NCI-H1092 (cell line): ENCODE measurements at places on chromosomes 1 and 21.

GRCh38 chr1:118979754-118980575 is 8.2 kb downstream of the TBX15 start:
- DNase-seq, result no peak

- DNase-seq, result no peak
Measured at GRCh38 chr1:53365437-53366063, 37.7 kb upstream of the LRP8 start.

GRCh38 chr21:39014747-39015146 is 168.5 kb downstream of the PSMG1 start:
- DNase-seq, result no peak

- DNase-seq, result no peak
Measured at GRCh38 chr1:55060133-55060999, 21.0 kb downstream of the PCSK9 start.

DNA sequence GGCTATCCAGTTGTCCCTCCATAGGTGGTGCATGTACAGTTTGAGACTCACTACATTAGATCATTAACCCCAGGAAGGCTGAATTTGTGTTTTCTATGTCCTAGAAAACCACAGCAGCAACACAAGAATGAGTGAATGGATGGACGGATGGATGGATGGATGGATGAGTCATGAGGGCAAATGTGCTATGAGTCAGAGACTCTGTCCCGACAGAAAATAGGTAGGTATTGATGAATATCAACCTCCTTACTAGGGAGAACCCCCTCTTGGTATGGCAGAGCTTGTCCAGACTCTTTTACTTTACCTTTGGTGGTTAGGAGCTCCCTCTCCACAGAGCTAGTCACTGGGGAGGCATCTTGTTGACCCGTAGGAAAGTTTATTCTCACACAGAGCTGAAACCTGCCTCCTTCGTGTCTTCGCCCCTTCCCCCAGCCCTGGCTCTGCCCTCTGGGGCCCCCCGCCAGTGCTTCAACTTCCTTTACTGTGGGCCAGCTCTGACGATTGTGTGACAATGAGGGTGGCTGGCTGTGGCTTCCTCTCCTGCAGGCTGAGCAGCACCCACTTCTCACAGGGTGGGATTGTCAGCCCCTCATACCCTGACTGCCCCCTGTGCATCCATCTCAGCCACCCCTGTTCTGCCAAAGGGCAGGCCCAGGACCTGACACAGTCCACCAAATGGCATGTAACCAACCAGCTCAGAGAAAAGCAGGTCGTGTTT is 145.2 kb downstream of the FOXD2 start:
- no peak for DNase-seq

GRCh38 chr1:228172591-228173527 is 7.3 kb downstream of the IBA57 start:
- DNase-seq, result no peak

DNA sequence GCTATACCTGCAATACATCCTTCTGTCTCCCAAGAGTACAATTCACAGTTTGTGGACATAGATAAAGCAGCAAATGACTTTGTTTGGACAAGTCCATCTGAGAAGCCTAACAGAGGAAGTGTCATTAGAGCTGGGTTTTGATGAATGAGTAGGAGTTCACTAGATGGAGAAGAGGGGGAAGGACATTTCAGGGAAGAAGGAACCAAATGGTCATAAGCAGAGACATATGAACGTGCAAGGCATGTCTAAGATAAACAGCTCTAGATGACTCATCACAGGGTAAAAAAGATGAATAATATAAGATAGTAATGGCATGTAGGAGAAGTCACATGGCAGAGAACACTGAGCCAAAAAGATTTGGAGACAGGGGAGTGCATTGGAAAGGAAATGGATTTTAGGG is 54.5 kb downstream of the HMGB4 start:
- no peak for DNase-seq

DNA sequence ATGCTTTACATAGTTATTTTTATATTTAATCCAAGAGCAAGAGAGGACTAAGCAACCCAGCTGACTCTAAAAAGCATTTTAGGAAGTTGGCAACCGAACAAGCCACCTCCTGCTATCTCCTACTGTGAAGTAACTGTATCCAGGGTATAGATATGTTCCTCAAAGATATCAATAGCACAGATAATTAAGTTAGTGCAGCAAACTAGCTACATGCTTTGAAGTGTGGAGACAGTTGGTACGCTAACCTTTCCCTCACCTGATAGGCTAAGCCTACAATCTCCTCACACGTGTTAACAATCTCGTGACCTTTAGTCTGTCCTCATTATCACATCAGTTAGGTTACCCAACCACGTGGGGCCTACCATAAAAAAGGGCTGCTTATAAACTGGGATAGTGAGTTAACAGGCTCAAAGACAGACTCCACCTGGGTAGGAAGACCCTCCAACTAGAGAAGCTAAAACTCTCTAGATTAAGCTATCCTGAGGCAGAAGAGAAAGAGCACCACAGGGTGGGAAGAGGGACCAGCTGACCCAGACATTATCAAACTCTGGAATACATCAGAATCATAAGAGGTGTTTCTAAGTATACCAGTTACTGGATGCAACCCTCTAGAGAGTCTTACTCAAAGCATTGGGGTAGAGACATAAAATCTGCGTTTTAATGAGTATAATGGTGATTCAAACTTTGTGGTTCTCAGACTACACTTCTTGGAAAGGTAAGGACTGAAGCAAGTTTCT is 340.1 kb upstream of the ESRRG start:
- DNase-seq, result no peak

- DNase-seq, result peak; percentile 66
Measured at GRCh38 chr1:209435654-209436566, 147.6 kb upstream of the CAMK1G start.

DNA sequence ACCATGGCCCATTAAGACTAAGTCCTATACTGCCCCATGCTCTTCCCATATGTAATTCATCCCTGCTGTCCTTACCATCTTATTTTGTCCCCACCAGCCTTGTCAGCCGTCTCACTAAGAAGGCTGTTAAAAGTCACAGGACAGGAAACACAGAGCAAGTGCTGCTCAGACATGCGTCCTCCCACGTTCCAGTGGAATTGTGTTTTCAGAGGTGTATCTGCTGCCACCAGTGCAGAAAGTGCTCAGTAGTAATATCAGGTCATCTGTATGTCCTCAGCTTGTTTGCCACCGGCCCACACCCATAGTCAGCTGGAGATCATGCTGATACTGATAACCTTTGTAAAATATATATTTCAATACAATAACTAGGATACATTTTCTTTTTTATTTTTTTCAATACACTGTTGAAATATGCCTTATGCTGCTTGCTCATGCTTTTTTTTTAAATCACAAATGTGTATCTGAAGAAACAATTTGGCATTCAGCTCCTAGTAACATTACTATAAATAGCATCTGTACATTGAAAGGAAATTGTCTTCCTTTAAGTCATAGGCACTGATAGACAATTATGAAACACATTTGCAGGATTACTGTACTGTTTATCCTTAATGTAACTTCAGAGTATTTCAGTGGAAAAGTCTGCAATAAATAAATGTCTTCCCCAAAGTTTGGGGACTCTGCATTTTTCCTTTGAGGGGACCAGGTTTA is 156.9 kb downstream of the EDEM3 start:
- DNase-seq, result no peak

DNA sequence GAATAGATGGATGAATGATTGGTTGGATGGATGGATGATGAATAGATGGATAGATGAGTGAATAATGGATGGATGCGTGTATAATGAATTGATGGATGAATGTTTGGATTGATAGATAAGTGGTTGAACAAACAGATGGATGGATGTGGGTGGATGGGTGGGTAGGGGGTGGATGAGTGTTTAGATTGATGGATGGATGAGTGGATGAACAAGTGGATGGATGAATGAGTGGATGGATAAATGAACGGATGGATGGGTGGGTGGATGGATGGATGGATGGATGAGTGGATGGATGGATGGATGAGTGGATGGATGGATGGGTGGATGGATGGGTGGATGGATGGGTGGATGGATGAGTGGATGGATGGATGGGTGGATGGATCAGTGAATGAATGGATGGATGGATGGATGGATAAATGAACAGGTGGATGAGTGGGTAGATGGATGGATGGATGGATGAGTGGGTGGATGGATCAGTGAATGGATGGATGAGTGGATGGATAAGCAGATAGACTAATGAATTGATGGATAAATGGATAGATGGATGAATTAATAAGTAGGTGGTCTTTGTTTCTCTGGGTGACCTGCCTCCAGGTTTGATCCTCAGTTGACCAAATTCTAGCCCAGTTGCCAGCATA is 64.3 kb downstream of the SPSB1 start:
- no peak for DNase-seq

DNA sequence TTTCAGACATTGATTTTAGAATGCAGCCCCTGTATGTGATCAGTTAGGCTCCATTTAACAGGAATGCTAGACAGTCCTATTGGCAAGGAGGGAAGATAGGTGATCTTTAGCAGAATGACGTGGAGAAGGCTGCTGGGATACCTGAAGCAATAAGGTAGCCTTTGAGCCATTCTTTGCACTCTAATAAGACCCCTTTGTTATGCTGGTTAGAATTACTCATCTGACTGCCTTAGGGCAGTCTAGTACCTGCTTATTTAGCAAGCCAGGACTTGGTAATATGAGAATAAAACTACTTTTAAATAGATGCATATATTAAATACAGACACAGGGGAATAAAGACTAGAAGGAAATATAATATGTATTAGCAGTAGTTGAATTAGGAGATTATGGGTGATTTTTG is 29.1 kb downstream of the NGF start:
- DNase-seq, result no peak

GRCh38 chr1:100344774-100345173 is 7.5 kb upstream of the CDC14A start:
- no peak for DNase-seq

DNA sequence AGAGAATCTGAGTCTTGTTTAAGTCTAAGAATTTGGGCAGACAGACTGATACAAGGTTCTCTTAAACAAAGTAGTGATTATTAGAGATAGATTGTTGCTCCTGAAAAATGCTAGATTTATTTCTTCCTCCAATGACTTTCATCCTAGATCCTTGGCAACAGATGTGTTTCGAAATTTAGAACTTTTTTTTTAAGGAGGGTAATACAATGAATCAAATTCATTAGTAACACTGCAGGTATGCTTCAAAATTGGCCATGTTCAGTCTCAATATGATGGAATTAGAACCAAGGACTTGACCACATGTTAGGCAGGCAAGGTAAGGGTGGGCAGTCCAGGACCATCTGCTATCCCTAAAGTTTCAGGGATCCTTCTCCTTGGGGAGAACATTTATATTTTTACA is 4.5 kb upstream of the LCE1F start:
- no peak for DNase-seq

- no peak for DNase-seq
Measured at GRCh38 chr1:76218888-76219287, 144.3 kb downstream of the ST6GALNAC3 start.

- DNase-seq, result peak; percentile 83
Measured at GRCh38 chr21:41121785-41122415, 46.1 kb upstream of the BACE2 start.

DNA sequence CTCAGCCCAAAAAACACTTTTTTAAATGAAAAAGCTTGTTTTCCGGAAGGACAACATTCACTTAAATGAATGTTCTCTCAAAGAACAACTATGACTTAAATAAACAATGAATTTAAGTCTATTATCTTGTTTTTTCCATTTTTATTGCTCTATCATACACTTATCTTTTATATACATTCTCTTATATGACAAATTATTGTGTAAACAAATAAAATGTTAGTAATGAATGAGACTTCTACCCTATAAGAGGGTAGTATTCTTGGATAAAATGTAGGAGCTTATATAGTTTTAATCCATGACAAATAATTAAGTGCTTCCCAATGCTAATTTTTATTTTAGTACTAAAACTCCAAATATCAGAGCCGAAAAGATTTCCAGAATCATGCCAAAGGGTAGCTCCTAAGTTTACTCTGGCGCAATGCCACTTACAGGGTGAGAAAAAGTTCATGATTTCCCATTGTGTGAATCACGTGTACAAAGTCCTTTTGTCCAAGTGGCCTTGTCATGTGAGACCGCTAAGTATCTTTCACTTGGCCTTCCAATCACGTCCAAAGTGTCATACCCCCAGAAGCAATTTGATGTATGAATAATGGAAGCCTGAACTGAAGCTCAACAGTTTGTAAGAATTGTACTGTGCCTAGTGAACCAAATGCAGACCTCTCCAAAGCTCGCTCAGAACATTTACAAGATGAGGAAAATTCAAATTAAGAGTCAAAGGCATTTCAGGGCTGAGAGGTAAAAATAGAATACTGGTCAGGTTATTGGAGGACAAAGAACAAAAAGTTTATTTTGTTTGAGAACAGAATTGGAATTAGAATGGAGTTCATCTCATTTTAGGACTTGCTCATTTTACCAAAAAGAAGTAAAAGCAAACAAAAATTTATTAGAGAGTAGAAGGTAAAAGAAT is 56.6 kb upstream of the C1orf21 start:
- DNase-seq, result no peak

- no peak for DNase-seq
Measured at GRCh38 chr1:179026813-179027669, 1.3 kb downstream of the FAM20B start.

DNA sequence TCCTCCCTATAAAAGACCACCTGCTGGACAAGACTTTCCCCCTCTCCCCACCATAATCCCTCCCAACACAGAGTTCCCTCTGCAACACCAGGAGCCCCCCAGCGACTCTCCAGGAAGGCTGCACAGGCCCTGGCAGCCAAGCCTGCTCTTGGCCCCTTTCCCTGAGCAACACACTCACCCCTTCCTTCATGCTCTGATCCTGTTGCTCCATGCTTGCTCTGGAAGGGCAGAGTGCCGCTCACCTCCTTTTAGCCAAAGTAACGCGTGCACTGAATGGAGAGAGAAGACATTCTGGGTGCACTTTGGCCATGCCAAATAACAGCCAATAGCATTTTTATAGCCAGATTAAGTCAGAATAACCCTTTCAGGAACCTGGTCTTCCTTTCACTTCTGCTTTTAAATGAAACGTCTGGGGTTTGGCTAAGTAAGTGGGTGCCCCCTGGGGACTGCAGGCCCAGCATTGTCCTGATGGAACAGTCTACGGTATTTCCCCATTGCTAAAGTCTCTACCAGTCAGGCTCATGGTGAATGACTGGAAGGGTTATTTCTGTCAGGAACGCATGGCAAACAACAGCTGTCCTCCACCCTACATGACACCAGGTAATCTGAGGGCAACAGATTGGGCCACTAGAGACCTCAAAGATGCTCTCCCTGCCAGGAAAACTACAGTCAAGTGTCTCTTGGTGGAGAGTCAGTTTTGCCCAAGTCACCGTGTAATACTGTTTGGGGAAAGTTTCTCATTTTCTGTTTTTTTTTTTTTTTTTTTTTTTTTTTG is at the start of gene SLC2A5:
SLC2A5 (minus strand) TSS at position 310 of the 775 bp plus-strand sequence; CDS start at position 211, 99 bp downstream.
- peak; percentile 58 for DNase-seq

DNA sequence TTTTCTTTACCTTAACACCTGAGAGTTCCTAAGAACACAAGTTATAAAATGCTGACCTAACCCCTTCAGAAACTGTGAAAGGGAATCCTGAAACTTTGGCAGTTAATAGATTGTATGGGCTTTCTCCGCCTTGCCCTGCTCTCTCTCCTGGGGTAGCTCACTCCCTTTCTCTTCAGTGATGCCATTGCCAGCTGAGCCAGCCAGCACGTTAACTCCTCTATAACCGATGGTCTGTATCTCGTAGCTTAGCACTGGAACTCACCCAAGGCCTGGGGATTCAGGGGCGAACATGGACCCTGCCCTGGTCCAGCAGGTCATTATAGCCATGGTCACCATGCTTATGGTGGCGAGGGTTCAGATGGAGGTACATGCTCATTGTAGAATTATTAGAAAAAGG is 40.7 kb downstream of the TRAPPC10 start:
- DNase-seq, result no peak
